ENCODE measurements at places on chromosomes 12 and 14.

DNA sequence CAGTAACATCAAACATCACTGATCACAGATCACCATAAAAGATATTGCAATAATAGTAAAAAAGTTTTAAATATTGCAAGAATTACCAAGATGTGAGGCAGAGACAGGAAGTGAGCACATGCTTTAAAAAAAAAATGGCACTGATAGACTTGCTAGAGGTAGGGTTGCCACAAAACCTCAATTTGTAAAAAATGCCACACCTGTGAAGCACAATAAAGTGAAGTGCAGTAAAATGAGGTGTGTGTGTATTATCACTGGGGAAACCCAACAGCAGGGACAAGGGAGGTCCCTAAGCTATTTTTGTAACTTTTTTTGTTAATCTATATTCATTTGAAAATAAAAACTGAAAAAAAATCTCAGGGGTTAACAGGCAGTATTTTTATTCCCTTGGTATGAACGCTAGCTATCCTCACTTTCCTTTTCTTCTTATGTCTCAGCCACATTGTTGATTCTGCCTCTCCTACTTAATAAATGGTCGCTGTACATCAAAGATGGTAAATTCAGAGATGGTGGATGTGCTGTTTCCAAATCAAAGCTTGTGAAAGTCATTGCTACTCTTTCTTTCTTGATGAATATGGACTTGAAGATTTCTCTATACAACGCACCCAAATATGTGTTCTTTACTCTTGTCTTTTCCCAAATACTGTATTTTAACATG, 14.0 kb upstream of the KLRD1 start:
- no peak for DNase-seq

DNA sequence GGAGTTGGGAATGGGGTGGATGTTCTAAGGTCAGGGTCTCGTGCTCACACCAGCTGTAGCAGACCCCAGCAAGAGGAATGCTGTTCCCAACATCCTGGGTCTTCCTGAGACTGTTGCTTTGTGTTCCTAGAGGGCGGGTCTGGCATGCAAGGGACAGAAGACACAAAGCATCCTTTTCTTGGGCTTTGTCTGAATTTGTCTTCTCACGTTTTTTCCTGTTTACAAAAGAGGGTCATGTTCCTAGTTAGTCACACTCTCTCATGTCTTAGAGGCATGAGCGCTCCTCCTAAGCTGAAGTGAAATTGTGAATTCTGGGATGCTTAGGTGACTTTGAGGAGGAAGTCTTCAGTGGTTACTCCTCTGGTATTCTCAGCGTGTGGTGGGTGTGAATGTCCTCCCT, 9.6 kb upstream of the TAMALIN start:
- no peak for DNase-seq

- no peak for DNase-seq
Observed at GRCh38 chr12:89501793-89502192, 22.8 kb downstream of the GALNT4 start.

DNA sequence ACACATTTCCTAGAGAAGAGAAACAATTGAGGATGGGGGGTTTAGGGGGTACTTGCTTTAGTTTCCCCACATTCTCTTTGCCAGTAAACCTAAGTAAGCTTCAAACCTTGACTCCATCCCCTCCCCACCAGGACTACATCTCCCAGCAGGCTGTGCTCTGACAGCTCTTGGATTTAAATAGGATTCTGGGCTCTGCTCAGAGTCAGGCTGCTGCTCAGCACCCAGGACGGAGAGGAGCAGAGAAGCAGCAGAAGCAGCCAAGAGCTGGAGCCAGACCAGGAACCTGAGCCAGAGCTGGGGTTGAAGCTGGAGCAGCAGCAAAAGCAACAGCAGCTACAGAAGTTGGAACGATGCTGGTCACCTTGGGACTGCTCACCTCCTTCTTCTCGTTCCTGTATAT, 20.6 kb downstream of the RDH12 start:
- DNase-seq, result peak; percentile 22

GRCh38 chr12:56193025-56193578, 3.8 kb upstream of the SMARCC2 start:
- DNase-seq, result peak; percentile 88

DNA sequence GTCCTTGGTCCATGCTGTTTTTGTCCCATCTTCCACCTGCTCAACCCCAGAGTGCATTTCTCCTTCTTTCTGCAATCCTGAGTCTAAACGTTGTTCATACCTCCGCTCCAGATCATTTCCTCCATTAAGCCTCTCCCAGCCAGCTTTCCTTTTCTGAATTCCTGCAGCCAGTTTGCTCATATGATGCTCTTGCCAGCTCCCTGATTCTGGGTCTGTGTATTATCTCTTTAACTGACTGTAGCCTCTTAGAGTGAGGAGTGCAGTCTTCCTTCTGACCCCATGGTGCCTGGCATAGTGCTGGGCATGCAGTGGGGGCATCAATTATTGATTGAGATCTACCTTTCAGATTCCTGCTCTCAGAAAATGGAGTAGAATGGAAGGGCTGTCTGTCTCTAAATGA, 11.5 kb upstream of the TBPL2 start:
- no peak for DNase-seq

DNA sequence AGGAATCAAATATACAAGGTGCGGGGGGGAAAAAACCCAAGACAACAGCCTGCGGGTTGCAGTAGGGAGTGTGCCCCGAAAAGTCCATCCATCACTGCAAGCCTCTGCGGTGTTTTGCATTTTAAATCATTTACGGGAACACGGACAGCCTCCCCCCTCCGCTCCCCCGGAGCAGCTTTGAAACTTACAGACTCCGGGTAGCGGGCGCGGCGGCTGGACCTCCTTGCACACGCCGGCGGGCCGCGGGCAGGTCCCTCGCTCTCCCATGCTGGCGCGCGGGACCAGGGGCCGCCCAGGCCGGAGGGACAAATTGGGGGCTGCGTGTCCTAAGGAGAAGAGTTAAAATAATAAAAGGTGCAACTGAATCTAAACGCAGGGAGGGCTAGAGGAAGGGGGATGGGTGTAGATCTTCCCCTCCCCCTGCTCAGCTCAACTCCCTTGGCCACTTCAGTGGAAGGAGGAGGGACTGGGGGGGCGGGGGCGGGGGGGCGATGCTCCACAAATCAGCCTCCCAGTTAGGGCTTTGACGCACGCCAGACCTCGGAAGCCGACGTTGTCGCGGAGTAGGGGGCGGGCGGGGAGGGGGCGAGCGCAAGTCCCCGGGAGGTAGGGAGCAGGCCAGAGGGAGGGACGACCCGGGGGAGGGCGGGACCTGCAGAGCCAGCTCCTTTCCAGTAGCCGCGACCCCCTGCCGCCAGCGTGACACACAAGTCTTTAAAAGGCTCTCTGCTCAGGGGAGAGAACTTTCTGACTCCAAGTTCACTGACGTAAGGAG, at the start of gene KCNJ8:
Gene KCNJ8, minus strand, starts transcription at position 349 of the 775 bp plus-strand sequence. CDS start 1,090 bp downstream, outside the sequence.
- peak; percentile 60 for DNase-seq

GRCh38 chr12:60100852-60101251, 505.0 kb downstream of the SLC16A7 start:
- no peak for DNase-seq

- DNase-seq, result no peak
Observed at GRCh38 chr14:92959189-92959531, 36.2 kb downstream of the CHGA start.

DNA sequence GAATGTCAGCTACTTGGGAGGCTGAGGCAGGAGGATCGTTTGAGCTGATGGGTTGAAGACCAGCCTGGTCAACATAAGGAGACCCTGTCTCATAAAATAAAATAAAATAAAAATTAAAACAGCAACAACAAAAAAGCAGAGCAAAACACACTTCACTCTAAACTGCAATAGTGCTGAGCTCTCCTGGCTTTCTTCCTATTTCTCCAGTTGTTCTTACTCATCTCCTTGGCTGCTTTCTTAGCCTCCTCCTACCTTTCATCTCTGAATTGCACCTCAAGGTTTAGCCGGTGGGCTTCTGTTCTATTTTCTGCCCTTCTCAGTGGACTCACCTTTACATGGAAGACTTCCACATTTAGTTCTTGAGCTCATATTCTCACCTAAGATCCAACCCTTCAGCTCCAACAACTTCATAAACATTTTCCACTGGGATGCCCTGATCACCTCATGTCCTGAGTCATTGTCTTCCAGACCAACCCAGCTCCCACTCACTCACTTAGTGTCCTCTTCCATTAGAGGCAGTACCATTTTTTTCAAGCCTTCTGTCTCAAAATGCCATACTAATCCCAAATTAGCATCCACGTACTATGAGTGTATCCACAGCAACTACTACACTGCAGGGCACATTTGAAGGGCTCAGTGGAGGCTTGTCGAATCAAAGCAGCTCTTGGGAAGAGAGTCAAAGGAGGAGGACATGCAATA, 41.2 kb upstream of the TMED10 start:
- no peak for DNase-seq

DNA sequence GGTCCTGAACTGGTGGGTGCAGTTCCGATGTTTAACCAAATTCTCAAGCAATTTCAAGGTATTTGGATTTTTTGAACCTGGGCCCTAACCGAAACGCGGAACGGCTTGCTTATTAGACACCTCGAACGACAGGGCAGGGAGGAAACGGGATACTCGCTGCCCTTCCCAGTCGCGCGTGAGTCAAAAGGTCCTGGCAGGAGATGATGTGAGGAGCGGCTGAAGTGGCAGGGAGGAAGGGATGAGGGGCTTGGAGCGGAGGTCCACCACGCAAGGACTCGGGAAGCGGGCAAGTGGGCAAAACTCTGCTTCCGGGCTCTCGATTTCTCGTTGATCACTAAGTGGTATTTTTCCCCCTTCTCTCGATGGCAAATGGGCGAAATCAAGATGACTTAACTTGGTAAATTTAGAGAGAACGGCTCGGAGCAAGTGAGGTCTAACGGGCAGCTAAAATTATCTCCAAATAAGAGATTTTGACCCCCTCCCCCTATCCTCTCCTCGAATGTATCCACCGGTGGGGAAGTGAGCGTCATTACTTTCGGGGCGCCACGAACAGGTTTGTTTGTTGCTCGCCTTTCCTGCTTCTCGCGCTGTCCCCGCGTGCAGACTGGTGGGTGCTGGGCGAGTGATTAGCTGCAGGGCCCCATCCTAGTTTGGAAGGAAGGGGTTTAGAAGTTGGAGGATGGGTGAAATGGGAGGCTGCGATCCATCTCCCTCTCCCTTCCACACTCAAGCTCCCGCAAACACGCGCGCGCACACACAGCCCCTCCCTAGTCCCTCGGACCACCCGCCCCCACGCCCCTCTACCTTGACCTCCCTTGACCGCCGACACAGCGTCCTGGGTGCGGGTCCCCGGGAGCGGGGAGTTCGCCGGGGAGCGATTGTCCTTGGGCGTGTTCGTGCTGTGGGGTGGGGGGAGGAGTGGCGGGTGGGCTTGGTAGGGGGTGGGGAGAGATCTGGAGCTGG, 986 bp upstream of the NTF3 start:
- no peak for DNase-seq

DNA sequence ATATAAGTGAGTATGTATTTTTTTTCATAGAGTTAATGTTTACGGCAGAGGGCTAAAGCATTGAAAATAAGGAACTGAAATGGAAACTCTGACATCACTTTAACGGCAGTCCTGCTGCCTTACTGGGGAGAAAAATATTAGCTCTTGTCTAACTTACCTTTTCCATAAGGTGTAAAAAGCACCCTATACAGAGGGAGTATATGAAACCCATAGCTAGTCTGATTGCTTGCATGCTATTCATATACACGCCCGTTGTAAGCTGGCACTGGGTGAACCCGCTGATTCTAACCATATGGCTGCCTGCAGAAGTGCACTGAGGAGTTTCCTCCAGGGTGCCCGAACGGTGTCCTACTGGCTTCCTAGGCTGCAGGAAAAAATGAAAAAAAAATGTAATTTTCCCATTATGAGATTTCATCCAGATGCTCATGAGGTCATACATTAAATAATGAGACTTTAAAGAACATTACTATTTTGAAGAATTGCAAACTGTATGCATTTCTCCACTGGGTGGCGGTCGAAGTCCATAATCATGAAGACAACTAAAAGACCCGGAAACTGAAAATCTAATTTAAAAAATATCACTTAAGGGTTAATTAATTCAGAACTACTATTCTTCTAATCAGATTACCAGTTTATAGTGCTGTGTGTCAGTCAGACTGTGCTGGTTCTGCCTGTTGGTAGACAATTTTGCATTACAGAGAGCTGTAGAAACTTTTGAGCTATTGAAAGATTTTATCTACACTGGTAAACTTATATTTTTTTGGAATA, 144.7 kb downstream of the ALX1 start:
- peak; percentile 24 for DNase-seq
